G401 (cell line): ENCODE measurements at places on chromosomes 7 and 10. TPM values are rescaled to one million over a fixed set of nuclear protein-coding genes. Genes with fewer than 3 reads are reported as not detected.

DNA sequence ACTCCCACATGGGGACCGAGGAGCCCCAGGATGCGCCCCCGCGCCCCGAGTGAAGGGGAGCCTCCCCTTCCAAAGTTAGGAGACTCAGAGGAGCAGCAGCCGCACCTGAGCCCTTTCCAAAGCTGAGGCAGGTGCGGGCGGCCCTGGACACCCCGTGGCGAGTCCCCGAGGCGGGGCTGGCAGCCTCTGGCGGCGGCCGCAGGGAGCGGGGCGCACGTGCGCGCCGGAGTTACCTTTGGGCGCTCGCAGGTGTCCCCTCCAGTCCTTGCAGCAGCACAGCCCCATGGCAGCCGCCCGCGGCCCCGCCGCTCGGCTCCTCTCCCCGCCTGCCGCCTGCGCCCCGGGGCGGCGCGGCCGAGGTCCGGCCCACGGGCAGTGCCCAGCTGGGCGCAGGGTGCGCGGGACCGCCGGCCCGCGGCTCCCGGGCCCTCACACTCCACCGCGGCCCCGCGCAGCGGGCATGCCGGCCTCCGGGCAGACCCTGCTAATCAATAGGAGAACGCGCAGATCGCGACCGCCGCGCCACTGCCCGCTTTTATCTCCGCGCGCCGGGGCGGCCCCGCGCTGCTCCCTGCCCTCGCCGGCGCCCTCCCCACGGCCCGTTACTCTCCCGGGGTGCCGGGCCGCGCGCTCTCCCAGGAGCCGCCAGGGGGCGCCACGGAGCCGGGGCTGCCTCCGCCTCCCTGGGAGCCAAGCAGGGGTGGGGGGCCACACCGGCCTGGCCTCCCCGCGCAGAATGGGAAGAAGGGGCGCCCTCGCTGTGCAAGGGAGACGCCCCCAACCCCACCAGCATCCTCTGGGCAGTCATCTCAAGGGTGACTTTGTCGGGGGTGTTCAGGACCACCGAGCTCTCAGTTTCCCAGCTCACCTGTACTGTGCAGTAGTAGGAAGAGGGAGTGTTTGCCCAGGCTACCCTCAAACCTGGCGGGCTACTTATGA is 80.8 kb downstream of the ARHGAP22 start:
- DNase-seq: no peak

- no peak for DNase-seq
Measured at GRCh38 chr10:102412293-102412692, 6.3 kb downstream of the PSD start.

- DNase-seq: no peak
Measured at GRCh38 chr7:128045766-128046165, 14.5 kb upstream of the LRRC4 start.

DNA sequence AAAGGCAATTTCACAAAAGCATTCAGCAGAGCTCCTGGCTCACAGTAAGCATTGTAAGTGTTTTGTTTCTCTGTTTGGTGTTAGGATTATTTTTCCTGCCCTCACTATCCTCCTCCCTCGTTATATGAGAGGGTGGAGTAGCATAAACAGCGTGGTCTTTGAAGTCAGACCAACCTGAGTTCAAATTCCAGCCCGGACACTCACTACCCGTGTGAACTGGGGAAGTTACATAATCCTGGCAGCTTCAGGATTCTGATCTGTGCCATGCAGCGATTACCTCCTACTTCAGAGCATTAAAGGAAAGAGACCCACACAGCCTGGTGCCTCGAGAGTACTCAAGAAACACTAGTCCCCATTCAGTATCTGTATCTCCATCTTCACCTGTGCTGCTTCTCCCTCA is 386.5 kb downstream of the INHBA start:
- DNase-seq: no peak

- no peak for DNase-seq
Measured at GRCh38 chr7:37484426-37485073, 35.9 kb upstream of the ELMO1 start.

DNA sequence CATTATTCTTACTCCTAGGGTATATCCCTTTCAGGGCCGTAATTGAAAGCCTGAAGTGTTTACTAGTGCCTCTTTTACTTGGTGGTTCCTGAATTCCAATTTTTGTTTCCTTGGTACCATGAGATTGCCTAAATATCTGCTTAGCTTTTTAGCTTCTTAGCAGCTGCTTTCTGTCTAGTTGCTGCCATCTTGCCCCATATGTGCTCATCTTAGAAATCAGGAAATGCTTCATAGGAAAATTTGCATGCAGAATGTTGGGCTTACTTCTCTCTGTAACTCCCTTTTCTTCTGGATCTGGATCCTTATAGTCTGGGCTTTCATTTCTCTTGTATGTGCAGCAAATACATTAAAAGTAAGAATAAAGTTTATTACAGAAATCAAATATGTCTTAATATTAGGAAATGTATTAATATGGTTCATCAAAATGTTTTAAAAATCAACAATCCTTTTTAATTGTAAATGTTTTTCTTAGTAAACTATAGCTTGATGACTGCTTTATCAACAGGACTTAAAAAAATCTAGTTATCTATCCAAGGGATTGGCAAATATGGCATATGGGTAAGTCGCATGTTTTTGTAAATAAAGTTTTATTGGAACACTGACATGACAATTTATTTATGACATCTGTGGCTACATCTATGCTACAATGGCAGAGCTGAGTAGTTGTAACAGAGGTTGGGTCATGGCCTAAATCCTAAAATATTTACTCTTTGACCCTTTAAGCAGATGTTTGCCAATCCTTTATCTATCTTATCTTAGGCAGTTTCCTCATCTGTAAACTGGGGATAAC is 73.5 kb upstream of the CDK6 start:
- DNase-seq: no peak

- DNase-seq: no peak
Measured at GRCh38 chr7:154794147-154794780, 208.7 kb downstream of the PAXIP1 start.

DNA sequence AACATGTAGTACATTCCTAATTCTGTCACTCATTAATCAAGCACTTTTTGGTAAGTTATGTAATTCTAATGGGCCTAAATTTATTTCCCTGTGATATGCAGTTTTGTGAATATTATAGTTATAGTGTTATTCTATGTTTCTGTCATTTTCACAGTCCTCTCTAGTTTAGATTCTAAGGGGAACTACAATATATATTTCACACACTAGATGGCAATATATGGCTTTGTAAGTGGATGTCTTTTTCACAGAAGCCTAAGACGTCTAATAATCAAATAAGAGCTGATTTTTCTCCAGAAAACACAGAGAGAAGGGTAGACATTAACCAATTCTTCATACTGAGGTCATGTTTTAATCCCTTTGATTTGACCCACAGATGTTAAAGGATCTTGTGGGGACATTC is 18.0 kb downstream of the RNLS start:
- DNase-seq: peak; percentile 47

DNA sequence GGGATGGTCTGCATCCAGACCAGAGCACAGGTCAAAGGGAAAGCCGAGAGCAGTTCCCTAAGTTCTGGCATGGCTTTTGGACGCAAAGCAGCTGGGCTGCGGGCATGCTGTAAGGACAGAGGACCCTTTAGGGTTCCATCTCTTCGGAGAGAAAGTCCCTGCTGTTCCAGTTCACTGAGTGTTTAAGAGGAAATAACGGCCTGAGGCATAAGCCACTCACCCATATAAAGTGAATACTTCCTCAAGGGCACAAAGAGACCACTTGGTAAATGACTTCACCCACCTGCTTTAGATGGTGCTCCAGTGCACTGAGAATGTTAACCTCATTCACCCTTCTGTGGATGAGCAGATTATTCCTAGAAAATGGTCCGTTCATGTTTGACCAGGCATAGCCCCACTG is 586.7 kb upstream of the GALNT17 start:
- no peak for DNase-seq

DNA sequence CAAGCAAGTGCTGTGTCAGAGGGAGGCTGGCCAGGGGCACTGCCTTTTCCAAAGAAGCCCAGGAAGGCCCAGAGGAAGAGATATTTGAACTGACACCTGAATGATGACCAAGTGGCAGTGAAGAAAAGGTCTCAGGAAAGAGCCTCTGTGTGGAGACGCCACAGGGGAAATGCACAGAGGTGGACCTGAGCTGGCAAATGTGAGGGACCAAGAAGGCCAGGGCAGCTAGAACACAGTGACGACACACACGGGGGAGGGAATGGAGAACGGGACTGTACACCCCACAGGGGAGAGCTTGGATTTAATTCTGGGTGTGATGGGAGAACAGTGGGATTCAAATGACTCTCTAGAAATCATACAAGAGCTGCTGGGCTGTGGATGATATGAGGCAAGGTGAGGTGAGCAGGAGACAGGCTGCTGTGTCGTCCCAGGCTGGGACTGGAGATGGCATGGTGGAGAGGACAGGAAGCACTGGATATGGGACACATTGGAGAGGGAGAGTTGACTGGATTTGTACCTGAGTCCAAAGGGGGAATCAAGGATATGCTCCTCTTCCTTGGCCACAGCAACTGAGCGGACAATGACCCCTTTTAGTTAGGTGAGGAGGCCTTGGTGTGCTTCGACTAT is 84.2 kb upstream of the DDC start:
- no peak for DNase-seq

DNA sequence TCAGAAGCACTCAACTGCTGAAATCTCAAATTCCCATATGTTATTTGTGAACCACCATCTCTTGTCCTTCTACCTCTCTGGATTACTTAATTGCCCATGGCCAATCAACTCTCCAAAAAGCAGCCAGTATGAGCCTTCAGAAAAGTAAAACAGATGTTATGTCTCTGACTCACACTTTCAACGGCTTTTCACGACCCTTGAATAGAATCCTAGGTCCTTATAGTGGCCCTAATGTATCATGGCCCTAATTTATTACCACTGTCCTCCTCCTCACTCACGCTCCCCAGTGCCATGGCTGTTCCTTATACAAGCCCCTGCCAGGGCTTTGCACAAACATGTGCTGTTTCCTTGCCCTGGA is 20.0 kb downstream of the ZNF438 start:
- DNase-seq: no peak

DNA sequence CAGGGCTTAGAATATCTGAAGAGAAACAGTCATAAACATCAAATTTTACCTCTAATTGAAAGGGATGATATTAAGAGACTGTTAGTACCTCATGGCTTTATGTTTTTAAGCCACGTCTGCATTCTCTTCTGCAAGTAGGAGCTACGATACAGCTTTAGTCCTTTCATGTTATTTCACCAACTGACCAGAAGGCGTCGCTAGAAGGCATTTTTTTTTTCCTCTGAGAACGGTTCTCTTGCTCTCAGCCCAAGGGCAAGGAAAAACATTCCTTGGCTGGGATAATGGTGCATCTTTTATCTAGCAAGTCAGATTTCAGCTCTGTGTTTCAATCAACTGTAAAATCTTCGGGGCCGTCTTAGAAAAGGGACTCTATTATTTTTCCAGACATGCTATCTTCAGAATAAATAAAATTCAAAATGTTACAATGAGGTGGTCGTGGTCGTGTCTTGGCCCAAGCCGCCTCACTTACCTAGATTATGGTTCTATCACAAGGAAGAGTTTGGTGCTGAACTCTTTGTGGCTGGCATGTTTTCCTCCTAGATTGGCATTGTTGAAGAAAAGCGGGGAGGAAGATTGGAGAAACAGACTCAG is 41.6 kb upstream of the LYZL2 start:
- peak; percentile 53 for DNase-seq

- DNase-seq: no peak
Measured at GRCh38 chr10:6123532-6123931, 34.7 kb downstream of the RBM17 start.

DNA sequence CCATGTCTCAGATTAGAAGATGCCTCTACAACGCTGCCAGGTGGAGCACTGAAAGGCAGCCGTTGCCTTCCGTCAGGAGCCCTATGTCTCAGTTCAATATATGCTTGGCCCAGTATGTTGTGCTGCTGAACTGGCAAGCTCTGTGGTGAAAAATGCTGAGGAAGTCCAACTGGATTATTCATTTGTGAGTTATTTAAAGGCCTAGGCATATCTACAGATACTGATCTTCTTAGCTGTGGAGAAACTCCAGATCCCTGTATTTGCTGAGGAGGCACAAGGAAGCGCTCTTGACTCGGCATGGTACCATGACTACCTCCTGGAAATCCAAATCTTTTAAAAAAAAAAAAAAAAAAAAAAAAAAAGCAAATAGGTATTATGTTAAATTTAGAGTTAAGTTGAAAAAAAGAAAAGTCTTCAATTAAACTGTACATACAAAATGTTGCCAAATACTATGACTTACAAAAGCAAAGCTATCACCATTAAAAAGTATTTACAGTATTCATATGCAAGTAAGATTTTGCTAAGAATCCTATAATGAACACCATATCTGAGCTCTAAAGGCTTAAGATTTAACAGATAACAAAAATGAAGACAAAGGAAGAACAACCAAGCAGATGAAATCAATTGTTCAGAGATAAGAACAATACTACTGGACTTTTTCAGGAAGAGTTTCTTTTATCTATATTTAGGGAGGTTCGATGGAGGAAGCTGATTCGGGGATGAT is 152.4 kb downstream of the GALNT11 start:
- DNase-seq: no peak

DNA sequence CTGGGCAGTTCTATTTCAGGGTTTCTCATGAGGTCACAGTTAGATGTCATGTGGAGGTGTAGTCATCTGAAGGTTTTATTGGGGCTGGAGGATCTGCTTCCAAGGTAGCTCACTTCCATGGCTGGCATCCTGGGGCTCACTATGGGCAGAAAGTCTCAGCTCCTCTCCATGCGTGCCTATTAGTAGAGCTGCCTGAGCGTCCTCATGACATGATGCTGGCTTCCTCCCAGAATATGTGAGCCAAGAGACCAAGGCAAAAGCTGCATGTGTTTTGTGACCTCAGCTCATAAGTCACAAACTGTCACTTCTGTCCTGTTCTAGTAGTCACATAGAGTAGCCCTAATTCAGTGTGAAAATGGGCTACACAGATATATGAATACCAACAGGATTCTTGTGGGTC is 524.4 kb downstream of the SUGCT start:
- no peak for DNase-seq

DNA sequence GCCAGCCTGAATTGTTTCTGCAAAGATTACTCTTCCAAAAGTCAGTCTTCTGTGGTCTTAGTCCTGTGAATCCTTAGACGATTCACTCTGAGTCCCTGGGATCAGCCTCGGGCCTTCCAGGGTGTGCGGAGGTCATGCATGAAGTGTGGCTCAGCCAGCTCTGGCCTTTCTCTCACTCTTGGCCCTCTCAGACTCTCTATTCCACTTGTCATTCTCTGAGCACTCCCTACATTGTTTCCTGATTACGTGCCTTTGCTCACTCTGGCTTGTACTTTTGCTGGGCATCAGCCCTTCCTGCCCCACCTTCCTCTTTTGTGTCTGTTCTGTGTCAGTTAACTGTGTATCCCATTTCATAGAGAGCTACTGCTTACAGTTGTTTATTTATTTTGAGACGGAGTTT is 36.0 kb downstream of the CCNY start:
- no peak for DNase-seq

GRCh38 chr10:67107670-67108069 is 181.8 kb downstream of the LRRTM3 start:
- no peak for DNase-seq

CWF19L1 gene
- 38.6 and 46.6 TPM in 2 replicates for total RNA-seq

MBL2 gene
- 0.17 and 0.43 TPM in 2 replicates for total RNA-seq

RPEL1 gene
- 0.03 and 0.06 TPM in 2 replicates for total RNA-seq

GDF10 gene
- total RNA-seq: not detected in 2 replicates

OR6B1 gene
- total RNA-seq: not detected in 2 replicates

PSMC2 gene
- 323 and 371 TPM in 2 replicates for total RNA-seq

TMEM270 gene
- not detected in 2 replicates for total RNA-seq

DOCK1 gene
- total RNA-seq: 28.7 and 36.6 TPM in 2 replicates

SLC18A3 gene
- not detected in 2 replicates for total RNA-seq

RHOBTB1 gene
- 149 and 166 TPM in 2 replicates for total RNA-seq

ADAM22 gene
- total RNA-seq: 3.9 and 5.5 TPM in 2 replicates

EPO gene
- not detected in 2 replicates for total RNA-seq
